ENCODE measurements at places on chromosomes 5 and 9.

- no peak for DNase-seq
These were observed 196.3 kb downstream of the PSAT1 start for GRCh38 chr9:78493166-78493742.

GRCh38 chr5:160463740-160464465 is 42.2 kb downstream of the PTTG1 start:
- peak; percentile 46 for DNase-seq

DNA sequence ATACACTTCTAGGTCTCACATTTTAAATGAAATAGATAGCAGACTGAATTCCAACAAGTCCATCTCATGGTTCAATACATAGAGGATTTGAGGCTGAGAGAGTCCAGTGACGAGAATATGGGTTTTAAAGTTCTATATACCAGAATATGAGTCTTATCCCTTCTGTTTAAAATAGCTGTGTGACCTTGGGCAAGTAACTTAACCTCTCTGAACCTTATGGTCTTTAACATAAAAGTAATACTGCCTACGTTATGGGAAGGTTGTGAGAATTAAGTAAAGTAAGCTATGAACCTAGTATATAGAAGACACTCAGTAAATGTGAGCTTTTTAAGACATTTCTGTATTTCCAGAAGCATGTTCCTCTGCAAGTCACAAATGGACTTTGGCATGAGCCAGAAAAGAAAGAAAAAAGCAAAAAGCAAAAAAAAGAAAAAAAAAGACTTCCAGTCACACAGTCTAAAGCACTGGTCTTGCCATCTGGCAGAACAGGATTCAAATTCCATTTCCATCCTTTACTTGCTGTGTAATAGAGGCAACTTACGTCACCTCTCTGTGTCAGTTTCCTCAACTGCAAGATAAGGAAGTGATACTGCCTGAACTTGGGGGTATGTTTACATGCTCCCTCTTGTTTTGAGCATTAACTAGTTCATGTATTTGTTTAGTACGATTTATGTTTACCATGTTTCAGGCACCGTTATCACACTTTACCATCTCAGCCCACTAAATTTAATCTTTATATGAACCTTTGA is 248.2 kb downstream of the TRIM32 start:
- no peak for DNase-seq

DNA sequence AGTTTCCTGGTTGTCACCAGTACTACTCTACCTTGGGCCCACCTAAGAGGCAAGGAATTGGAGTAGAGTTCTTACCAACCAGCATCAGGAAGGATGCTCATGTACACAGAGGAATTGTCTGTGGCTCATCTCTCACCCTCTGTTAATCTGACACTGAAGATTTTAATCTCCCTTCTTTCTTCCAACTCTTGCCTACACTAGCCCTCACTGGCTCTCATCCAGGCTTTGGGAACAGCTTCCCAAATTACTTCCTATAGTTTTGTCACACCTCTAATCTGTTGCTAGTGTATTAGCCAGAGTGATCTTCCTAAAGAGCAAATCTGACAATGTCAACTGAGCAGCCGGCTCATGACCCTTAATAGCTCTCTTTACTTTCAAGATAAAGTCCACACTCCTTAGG is 218.7 kb upstream of the TRIM32 start:
- no peak for DNase-seq

GRCh38 chr5:62886603-62887315 is 308.1 kb downstream of the LRRC70 start:
- DNase-seq: no peak

GRCh38 chr5:80064124-80064523 is 29.0 kb downstream of the THBS4 start:
- peak; percentile 42 for DNase-seq
